ENCODE measurements at places on chromosomes 1 and 21.

DNA sequence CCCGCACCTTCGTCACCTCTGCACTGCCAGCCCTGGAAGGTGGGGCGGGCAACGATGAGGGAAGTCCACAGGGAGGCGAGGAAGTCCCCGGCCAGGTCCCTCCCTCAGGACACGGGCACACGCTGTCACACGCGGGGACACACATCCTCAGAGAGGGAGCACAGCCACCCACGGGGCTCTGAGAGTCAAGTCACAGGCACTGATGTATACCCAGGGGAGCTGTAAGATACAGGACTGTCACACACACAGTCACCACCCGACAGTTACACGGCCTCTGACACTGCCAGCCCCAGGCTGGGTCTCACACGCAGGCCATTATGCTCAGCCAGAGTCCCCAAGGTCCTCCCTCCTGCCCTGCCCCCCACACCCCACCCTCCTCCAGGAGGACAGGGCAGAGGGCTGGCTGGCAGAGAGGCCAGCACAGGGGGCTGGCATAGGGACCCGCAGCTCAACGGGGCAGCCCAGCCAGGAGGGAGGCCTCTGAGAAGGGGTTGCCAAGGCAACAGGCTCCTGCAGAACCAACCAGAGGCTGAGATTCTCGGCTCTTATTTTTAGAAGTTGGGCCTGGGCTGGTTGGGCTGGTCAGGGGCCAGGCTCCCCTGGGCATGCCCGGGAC, 17.7 kb upstream of the ADGRB2 start:
- DNase-seq, result no peak

GRCh38 chr21:38725196-38726157, 80.3 kb upstream of the ETS2 start:
- no peak for DNase-seq

DNA sequence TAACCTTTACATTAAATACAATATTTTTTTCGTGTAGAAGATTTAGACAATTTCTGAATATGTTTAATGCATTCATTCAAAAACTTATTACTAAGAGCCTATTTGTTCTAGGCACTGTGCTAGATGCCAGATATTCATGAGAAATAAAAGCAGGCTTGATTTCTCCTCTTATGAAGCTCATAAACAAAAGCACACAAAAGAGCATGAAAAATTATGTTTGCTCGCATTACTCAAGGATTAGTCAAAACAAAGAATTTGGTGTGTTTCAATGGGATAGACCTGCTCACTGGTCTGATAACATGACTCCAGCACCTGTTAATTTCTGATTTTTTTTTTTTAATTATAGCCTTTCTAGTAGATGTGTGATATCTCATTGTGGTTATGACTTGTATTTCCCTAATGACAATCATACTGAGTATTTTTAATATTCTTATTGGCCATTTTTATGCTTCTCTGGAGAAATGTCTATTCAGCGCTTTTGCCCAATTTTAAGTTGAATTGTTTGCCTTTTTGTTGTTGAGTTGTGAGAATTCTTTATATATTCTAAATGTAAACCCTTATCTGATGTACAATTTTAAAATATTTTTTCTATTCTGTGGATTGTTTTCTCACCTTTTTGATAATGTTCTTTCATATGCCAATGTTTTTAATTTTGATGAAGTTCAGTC, 382.3 kb upstream of the ADGRL4 start:
- no peak for DNase-seq

DNA sequence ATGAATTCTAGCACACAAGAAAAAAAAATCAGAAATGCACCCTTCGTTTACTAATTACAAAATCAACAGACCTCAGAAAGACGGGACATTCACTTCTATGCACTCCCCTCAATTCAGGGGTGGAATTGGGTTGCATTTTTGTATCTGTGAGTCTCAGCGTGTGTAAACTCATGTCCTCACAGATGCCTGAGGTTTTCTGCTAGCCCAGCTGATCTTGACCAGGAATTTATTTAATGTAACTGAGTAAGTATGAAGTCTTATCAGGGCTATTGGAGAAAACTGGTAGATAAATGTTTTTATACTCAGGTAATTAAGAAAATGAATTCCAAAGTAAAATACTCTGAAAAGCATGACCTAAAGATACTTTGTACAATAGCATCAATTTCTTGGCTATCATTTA, 167.7 kb downstream of the RUNX1 start:
- no peak for DNase-seq

GRCh38 chr21:35212393-35213127, 163.5 kb upstream of the RUNX1 start:
- DNase-seq, result no peak

All from cortex of kidney (tissue), 1 donor.